Natural killer cell (primary cell): ENCODE measurements at places on chromosomes 13 and 19. TPM values are rescaled to one million over a fixed set of nuclear protein-coding genes. Genes with fewer than 3 reads are reported as not detected.

The SIGLEC6 gene
- 0.59 TPM for total RNA-seq

The POLD1 gene
- 32.0 TPM for total RNA-seq

The PHF11 gene
- 113 TPM for total RNA-seq

The MCF2L gene
- total RNA-seq, result 3.0 TPM

The SPRED3 gene
- 1.3 TPM for total RNA-seq

The CEACAM4 gene
- 0.78 TPM for total RNA-seq

The YJEFN3 gene
- total RNA-seq, result 4.0 TPM

The BEST2 gene
- total RNA-seq, result not detected

The TRPM4 gene
- 0.20 TPM for total RNA-seq

The FBXO46 gene
- total RNA-seq, result 31.1 TPM
